ENCODE measurements at places on chromosomes 2 and 18.

DNA sequence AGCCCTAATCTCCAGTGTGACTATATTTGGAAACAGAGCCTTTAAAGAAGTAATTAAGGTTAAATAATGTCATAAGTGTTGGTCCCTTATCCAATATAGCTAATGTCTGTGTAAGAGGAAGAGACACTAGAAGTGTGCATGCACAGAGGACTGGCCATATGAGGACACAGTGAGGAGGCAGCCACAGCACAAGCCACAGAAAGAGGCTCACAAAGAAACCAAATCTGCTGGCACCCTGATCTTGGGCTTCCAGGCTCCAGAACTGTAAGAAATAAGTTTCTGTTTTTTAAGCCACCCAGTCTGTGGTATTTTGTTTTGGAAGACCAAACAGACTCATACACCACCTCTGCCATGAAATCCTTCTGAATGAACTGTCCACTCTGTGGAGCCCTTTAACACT lies 186.4 kb upstream of the SLC39A10 start:
- no peak for DNase-seq

GRCh38 chr2:50135821-50136220 lies 896.1 kb downstream of the NRXN1 start:
- no peak for DNase-seq

DNA sequence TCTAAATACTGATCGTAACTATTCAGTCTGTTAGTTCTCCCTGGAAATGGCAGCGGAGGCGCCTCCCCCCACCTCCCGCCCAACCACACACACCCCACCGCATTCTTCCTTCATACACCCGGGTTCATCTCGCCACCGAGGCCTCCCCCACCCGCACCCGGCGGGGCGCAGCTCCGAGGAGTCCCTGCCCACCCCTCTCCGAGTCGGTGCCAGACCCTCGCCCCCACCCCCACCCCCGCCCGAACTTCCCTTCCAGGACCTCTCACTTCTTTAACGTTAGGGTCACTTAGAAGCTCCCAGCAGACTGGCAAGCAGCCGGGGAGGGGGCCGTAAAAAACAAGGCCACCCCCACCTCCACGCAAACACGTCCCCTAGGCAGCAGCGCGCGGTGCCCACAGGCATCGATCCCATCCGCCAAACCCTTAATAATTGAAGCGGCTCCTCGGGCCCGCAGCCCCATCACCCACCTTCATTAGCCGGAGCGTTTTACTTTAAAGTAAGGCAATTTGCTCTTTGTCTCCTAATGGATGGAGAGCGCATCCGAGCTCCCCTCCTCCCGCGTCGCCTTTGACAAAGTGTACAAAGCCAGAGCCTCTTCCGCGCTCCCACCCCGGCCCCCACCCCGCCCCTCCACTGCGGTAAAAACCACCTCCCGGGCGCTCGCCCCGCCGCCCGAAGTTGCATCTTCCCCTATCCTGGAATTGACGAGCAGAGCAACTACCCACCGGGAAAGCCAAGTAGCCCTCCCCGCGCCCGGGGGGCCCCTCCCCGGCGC lies 624 bp downstream of the ZNF516 start:
- DNase-seq = no peak

- DNase-seq = no peak
Measured at GRCh38 chr18:42860011-42860410, 255.5 kb downstream of the RIT2 start.

DNA sequence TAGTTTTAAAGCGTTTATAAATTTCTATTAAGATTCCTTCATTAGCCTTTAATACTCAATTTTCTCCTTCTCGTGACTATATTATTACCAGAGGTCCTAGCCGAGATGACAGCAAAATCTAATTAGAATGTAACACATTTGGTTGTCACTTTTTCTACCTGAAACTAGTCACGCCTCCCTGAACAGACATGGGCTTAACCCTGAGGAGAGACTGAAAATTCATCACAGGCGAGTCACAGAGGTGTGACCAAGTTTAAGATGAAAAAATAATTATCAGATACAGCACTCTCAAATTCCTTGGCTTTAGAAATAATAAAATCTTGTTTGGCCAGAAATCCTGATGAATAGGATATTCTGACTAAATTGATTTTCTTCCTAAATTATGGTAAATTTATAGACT lies 834.4 kb upstream of the SLC39A10 start:
- DNase-seq = no peak
